ENCODE measurements at places on chromosomes 13 and 19. TPM values are rescaled to one million over a fixed set of nuclear protein-coding genes. Genes with fewer than 3 reads are reported as not detected.

ZGLP1 gene
- total RNA-seq = 5.9 TPM

UBA52 gene
- total RNA-seq = 1,602 TPM

CRX gene
- not detected for total RNA-seq

CIRBP gene
- total RNA-seq = 400 TPM

CD209 gene
- total RNA-seq = not detected

TMEM161A gene
- 16.1 TPM for total RNA-seq

SRRM5 gene
- 1.1 TPM for total RNA-seq

ALG11 gene
- total RNA-seq = 22.5 TPM

VSTM1 gene
- total RNA-seq = not detected

PLIN5 gene
- 0.81 TPM for total RNA-seq

EIF3K gene
- 219 TPM for total RNA-seq

LILRA1 gene
- not detected for total RNA-seq

ATP8B3 gene
- total RNA-seq = 12.1 TPM

TGDS gene
- total RNA-seq = 20.7 TPM

COL4A2 gene
- total RNA-seq = not detected

CGB2 gene
- not detected for total RNA-seq

CYP2F1 gene
- not detected for total RNA-seq

ELSPBP1 gene
- total RNA-seq = not detected

ZNF579 gene
- total RNA-seq = 9.3 TPM

NLRP9 gene
- not detected for total RNA-seq

FUT1 gene
- 0.29 TPM for total RNA-seq

ATP12A gene
- total RNA-seq = 0.32 TPM

CATSPERD gene
- not detected for total RNA-seq

NCLN gene
- total RNA-seq = 35.0 TPM

STARD13 gene
- 0.50 TPM for total RNA-seq

TMEM147 gene
- 87.8 TPM for total RNA-seq

PALM gene
- 0.72 TPM for total RNA-seq
